ENCODE measurements at places on chromosomes 1 and 21. TPM values are rescaled to one million over a fixed set of nuclear protein-coding genes. Genes with fewer than 3 reads are reported as not detected.
A peak's percentile ranks its signal among the peaks of the same experiment; 100 is the strongest.

VANGL2 gene
- total RNA-seq, result 11.0 TPM

ARHGEF10L gene
- total RNA-seq, result 24.7 TPM

TNNI3K gene
- 3.1 TPM for total RNA-seq

DNAJC6 gene
- 7.7 TPM for total RNA-seq

SLC22A15 gene
- total RNA-seq, result 4.0 TPM

DEGS1 gene
- total RNA-seq, result 170 TPM

RGS8 gene
- not detected for total RNA-seq

CHIA gene
- 0.20 TPM for total RNA-seq

S100A7A gene
- 0.30 TPM for total RNA-seq

DNA sequence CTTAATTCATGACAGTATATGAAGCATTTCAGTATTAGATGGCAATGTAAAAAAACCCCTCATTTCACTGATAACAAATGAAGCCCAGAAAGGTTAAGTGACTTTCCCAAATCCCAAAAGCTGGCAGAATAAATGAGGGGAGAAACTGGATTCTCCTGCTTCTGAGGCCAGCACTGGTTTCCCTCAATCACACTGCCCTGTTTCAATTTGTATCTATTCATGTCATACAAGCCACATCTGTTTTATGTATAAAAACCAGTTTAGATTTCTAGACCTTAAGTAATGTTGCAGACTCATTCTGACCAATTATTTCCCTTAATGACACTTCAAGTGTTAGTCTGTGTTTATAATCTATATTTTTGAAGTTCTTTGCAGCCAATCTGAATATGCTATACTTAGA is 16.8 kb downstream of the PLPPR4 start:
- DNase-seq, result no peak

GRCh38 chr1:158053276-158053675 is 59.8 kb downstream of the KIRREL1 start:
- no peak for DNase-seq

DNA sequence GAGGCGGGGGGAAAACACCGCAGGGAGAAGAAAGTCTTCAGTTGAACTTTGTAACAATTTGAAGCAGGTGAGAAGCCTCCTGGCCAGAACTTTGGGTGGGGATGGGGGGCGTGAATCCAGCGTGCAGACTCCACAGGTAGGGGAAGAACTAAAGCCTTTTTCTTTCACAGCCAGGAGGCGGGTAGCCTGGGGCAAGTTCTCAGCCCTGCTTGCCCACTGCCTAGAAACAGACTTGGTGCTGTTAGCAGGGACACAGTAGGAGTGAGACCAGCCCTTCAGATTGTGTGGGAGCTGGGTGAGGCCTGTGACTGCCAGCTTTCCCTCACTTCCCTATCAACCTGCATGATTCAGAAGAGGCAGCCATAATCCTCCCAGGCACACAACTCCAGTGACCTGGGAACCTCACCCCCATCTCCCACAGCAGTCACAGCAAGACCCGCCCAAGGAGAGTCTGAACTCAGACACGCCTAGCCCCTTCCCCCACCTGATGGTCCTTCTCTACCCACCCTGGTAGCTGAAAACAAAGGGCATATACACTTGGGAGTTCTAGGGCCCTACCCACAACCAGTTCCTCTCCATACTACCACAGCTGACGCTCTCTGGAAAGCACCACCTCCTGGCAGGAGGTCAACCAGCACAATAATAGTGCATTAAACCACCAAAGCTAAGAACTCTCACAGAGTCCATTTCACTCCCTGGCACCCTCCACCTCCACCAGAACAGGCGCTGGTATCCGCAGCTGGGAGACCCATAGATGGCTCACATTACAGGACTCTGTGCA is 83.5 kb upstream of the CDC42BPA start:
- no peak for DNase-seq

GRCh38 chr1:15011160-15011559 is 142.4 kb upstream of the TMEM51 start:
- no peak for DNase-seq

DNA sequence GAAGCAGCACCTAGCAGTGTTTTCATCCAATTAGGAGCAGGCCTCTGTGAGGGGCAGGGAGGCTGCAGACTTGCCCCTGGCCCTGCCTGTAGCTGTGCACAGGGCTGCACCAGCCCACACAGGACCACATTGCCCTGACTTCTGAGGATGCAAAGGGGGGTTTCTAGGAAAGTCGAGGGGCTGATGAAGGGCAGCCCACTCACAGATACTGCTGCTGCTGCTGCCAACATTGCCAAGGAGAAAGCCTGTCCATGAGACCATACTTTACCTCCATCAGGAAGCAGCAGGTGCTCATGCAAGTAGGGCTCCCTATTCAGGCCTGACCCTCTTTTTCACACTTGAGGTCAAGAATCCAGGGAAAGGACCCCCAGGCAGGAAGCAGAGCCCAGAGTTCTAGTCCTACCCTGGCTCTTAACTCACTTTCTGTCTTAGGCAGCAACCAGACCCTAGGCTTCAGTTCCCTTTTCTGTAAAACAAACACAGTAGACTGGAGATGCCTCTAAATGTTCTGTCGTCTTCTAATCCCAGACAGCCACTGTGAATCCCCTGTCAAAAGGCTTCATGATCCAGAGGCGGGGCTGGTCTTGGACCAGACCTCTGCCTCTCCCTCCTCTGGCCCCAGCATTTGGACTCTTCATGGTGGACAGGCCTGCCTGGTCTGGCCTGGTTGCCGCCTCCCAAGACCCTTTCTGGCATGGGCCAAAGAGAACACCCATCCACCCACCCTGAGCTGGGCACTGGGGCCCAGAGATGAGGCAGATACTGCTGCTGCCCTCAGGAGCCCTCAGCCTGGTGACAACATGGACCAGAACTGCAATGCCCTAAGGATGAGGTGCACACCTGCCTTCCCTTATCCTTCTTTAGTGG is 120.2 kb downstream of the GLIS1 start:
- no peak for DNase-seq

DNA sequence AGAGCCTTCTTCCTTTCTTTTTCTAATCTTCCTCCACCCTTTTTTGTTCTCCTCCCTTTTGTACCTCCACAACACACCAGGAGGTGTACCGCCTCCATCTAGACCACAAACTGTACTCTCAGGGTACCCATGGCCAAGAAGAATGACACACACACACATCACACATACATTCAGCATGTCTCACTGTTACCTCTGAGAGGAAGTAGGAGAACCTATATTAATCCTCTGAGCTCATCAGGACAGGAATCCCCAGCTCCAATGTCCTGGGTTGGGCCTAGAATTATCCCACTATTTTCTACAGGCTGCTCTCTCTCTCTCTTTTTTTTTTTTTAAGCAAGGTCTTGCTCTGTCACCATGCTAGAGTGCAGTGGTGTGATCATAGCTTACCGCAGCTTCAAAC is 36.7 kb downstream of the ATP2B4 start:
- no peak for DNase-seq

- DNase-seq, result no peak
Measured at GRCh38 chr1:80083892-80084291, 1077.4 kb upstream of the ADGRL4 start.

- DNase-seq, result no peak
Measured at GRCh38 chr1:20047096-20047495, 22.9 kb upstream of the PLA2G5 start.

GRCh38 chr1:1531947-1532346 is 8.5 kb downstream of the TMEM240 start:
- DNase-seq, result no peak

GRCh38 chr1:117821382-117821755 is 108.1 kb downstream of the GDAP2 start:
- DNase-seq, result no peak

GRCh38 chr1:94672934-94673333 is 131.4 kb upstream of the F3 start:
- DNase-seq, result no peak

DNA sequence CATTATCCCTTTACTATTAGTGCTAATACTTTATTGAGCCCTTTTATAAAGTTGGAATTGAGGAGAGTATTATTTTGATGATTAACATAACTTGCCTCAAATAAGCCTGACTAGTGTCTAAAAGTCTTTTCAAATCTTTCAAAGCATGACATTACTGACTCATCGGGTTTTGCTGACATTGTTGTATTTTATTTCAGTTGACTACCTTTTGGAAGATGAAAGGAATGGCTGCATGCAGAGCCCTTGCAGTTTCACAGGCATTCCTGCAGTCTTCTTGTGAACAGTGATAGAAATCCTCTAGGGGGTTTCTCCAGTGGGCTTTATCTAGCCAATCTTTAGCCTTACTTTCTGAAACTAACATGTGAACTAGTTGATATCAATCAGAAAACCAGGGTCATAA is 43.0 kb upstream of the TMEM61 start:
- DNase-seq, result no peak

GRCh38 chr1:93177991-93178390 is 2.2 kb downstream of the TMED5 start:
- no peak for DNase-seq

GRCh38 chr1:21378705-21379494 is 61.0 kb upstream of the NBPF3 start:
- no peak for DNase-seq

GRCh38 chr1:93588206-93588605 is 93.4 kb downstream of the BCAR3 start:
- DNase-seq, result no peak

DNA sequence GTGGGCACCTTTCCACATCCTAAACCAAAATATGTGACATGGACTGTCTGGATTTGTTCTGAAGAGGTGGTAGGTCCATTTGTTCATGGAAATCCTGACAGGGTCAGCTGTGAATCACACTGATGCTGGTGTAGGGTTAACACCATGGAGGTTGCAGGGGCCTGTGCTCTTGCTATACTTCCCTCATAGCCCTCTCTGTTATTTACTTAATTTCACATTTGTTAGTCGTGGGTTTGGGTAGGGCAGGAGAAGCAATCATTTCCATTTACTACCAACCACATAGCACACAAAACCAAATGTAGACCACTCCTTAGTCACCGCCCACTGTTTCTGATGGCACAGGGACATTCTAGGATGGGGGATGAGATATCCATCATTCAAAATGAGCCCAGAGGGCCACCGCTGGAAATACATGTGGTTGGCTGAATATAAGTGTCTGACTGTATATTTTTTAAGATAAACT is 61.8 kb upstream of the POU2F1 start:
- DNase-seq, result no peak

- DNase-seq, result peak; percentile 88
Measured at GRCh38 chr1:19504796-19505692, 19.7 kb upstream of the CAPZB start.

DNA sequence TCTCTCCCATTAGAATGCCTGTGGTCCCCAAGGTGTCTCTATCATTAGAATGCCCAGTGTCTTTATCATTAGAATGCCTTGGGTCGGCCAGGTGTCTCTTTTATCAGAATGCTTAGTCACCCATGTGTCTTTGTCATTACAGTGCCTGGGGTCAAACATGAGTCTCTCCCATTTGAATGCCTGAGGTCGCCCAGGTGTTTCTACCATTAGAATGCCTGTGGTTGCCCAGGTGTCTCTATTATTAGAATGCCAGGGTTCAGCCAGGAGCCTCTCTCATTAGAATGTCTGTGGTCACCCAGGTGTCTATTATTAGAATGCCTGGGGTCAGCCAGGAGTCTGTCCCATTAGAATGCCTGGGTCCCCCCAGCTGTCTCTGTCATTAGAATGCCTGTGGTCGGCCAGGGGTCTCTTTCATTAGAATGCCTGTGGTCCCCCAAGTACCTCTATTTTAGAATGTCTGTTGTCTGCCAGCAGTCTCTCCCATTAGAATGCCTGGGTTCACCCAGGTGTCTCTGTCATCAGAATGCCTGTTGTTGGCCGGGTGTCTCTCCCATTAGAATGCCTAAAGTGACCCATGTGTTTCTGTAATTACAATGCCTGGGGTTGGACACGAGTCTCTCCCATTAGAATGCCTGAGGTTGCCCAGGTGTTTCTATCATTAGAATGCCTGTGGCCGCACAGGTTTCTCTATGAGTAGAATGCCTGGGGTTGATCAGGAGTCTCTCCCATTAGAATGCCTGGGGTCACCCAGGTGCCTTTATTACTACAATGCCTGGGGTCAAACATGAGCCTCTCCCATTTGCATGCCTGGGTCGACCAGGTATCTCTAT is 57.1 kb downstream of the RNF187 start:
- DNase-seq, result no peak

DNA sequence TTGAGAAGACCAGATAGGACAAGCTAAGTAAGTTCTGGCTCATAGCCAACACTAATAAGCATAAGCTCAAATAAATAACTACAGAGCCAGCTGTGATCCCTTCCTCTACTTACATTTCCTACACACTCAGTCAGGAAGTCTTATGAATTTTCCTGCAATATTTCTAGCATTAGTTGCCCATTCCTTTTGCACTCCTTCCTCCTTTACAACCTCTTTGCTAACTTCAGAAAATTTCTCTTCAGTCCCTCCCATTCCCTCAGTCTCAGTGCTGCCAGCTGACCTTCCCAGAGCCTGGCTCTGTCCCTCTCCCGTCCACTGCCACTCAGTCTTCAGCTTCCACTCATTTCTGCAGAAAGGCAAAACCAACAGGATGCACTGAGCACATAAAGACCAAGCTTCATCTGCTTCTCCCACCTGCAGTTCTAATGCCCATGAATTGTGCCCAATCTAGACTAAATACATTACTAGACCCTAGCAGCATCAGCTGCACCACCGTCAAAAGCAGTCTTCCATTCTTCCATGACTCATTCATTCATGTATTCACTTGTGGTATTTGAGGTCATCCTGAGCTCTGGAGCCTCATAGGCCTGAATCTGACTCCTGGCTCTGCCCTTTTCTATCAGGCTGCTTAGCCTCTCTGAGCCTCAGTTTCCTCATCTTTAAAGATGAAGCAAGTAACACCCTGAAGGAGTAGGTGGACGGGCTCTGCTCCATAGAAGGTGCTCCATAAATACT is 54.6 kb upstream of the SIPA1L2 start:
- no peak for DNase-seq

Measured in skin of body (tissue), 3 donors.